ENCODE measurements at places on chromosomes 3 and 15. TPM values are rescaled to one million over a fixed set of nuclear protein-coding genes. Genes with fewer than 3 reads are reported as not detected.

Gene PCLAF
- not detected for total RNA-seq

- no peak for DNase-seq
These were observed 26.3 kb upstream of the EDEM1 start for GRCh38 chr3:5160940-5161858.

DNA sequence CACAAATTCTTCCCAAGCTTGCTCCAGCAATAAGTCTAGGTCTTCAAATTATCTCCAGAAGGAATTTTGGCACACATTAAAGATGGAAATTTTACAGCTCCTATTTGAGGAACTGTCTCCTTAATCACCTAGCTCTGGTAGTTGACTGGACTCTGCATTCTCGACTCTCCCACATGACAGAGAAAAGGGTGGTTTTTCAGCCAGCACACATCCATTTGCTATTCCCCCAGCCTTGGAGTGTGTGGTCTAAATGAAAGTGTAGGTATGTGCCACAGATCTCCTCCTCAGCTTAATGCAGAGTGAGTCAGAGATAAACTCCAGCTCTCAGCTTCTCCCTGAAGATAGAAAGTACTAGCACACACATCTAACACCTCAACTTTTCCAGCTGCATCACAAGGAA lies 62.2 kb upstream of the ALCAM start:
- no peak for DNase-seq

Gene CACNA2D3
- total RNA-seq, result 17.2 TPM

DNA sequence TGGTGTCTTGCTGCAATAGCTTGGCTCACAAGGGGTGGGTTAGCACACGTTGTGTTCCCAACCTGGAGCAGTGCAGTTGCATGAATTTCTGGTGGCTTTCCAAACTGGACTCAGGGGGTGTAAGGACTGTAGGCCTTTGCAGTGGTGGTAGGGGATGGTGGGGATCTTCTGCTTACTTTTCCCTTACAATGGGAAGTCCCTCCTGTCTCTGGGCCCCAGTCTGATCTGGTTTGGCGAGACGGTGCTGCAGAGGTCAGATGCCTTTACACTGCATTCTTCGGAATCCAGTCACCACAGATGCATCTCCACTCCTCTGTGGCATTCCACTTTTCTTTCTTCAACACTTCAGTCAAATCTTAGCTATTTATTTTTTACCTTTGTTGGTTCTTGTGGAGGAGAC lies 132.1 kb downstream of the DOCK3 start:
- no peak for DNase-seq

Gene CORO2B
- 6.0 TPM for total RNA-seq

- no peak for DNase-seq
These were observed 98.5 kb upstream of the PSMD6 start for GRCh38 chr3:64121750-64122311.

DNA sequence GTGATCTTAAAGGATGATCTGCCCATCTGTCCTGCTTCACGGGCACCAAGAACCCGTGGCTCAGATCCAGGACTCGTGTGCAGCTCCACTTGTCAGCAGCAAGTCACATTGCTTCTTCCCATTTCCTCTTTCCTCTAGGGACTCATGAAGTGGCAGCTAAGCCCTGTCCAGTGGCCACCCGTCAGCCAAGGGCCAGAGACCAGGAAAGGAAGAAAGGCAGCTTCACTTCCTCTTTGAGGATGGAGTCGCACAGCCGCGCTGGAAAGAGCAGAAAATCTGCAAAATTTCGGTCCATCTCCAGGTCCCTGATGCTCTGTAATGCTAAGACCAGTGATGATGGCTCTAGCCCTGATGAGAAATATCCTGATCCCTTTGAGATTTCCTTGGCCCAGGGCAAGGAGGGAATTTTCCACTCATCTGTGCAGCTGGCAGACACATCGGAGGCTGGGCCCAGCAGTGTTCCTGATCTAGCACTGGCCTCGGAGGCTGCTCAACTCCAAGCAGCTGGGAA lies 28.5 kb downstream of the IL16 start:
- peak; percentile 82 for DNase-seq

Gene GP9
- total RNA-seq, result not detected

DNA sequence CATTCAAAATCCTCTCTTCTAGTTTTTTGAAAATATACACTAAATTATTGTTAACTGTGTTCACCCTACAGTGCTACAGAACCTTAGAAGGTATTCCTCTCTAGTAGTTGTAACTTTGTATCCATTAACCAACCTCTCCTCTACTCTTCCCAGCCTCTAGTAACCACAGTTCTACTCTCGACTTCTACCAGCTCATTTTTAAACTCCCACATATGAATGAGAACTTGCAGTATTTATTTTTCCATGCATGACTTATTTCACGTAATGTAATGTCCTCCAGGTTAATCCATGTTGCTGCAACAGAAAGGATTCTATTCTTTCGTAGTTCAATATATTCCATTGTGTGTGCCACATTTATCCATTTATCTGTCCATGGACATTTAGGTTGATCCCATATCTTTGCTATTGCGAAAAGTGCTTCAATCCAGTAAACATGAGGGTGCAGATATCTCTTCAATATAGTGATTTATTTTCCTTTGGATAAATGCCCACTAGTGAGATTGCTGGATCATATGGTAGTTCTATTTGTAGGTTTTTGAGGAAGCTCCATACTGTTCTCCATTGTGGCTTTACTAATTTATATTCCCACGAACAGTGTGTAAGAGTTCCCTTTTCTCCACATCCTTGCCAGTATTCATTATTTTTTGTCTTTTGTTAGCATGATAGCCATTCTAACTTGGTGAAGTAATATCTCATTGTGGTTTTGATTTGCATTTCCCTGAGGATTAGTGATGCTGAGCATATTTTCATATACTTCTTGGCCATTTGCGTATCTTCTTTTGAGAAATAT lies 113.7 kb upstream of the SMAD3 start:
- no peak for DNase-seq

Gene GRM7
- not detected for total RNA-seq

- DNase-seq, result no peak
These were observed 213.9 kb downstream of the MTHFS start for GRCh38 chr15:79682851-79683288.

GRCh38 chr3:150286390-150287147 lies 121.5 kb upstream of the TSC22D2 start:
- DNase-seq, result no peak

DNA sequence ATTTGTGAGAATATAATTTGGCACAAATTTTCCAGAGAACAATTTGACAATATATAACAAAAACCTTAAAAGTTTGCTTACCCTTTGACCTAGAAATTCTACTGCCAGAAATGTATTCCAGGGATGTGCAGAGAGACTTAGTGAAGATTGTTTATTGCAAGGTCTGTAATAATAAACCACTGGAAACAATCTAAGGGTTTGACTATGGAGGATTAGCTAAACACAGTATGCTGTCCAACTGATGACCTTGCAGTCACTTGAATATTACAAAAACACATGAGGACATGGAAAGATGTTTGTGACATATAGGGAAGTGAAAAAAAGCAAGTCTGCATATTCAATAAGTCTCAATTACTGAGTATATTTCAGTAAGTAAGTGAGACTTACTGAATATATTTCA lies 48.1 kb upstream of the CDV3 start:
- no peak for DNase-seq

DNA sequence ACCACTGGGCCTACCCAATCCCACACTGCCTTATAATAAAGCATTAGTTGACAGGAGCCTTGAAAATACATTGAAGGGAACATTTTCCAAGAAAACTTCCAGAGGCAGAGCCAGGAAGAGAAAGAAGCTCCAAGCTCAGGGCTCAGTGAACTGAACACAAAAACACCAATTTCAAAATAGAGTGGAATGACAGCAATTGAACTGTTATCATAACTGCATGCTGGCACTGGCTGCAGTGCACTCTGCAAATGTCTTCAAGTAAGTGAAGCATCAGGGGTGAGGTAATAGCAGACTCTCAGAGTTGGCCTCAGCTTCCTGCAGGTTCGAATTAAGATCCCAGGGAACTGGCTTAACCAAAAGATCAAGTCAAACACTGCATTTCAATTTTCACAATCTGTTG lies 388.0 kb upstream of the WNT5A start:
- DNase-seq, result no peak

DNA sequence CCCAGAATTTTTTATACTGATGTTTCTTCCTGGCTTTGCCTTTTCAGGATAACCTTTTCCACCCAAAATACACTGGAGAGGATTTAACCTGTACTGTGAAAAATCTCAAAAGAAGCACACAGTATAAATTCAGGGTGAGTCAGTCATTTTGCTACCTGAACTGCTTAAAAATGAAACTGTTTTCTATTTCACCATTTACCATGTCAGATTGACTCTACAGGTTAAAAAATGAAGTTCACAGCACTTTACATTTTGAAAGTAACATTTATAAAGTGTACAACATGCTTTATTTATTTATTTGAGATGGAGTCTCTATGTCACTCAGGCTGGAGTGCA lies 115.2 kb downstream of the GHSR start:
- no peak for DNase-seq

GRCh38 chr3:160400030-160400701 lies 716 bp downstream of the SMC4 start:
- peak; percentile 65 for DNase-seq

DNA sequence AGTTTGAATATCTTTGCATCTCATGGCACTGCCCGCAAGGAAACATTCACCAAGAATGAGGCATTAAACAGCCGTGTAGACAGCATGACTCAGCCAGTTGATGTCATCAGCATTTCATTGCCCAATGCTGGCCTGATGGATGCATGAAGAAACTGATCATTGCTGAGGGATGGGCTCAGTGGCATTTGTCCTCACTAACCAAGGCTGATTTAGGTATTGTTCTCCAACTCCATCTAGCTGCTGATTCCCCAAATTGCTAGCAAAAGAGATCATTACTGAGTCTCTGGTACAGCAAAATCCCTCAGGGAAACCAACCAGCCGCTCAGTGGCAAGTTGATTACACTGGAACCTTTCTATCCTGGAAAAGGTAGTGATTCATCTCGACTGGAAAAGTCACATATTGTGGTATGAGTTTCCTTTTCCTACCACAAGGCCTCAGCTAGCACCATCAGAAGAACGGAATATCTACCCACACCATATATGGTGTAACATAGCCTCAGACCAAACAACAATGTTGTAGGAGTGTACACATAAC lies 186.5 kb upstream of the GAP43 start:
- no peak for DNase-seq

GRCh38 chr3:186980989-186981388 lies 50.7 kb downstream of the ST6GAL1 start:
- DNase-seq, result no peak

Gene SLC7A14
- not detected for total RNA-seq

DNA sequence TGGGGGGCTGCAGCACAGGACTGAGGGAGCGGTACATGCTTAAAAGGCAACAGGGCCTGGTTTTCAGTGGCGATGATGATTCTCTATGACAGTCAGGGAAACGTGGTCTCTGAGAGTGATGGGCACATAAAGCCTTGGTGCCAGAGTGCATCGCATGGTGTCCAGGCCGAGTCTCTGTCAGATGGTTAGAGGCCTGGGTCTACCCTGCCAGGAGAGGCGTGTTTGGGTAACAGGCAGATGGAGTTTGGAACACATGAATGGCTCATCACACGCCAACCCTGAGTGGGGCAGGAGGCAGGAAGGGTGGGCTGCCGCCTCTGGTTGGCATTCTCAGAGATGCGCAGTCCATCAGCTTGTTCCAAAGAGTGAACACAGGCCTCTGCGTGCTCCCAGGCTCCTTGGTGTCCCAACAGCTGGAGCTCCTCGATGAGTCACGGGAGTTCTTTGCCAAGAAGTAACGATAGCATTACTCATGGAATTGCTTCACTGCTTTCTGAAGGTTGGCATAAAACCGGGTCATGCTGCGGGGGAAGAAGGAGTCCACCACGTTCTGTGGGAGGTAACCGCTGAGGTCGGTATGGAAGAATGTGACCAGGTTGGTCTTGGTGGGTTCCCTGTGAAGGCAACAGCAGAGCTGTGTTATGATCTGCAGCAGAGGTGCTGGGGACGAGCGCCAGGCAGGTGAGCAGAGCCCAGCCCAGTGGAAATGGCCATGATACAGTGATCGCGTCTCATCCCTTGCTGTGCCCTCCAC lies 11.0 kb downstream of the STARD5 start:
- DNase-seq, result peak; percentile 93

Gene GAP43
- 0.47 TPM for total RNA-seq

Gene UBA7
- 11.3 TPM for total RNA-seq

DNA sequence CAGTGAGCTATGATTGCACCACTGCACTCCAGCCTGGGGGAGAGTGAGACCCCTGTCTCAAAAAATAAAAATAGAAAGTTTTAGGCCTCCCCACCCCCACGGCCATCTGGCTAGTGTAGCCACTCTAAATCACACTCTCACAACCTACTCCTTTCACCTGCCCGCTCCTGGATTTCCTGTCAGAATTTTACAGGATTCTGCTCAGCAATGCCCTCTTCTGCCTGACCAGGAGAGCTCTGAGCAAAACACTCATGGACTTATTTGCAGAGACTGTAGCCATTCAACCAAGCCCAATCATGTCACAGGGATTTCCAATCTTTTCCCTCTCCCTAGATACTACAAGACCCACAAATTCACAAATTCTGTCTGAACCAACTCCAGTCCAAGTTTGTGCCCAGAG lies 242.6 kb upstream of the TPRG1 start:
- DNase-seq, result no peak

- DNase-seq, result no peak
These were observed 244.9 kb upstream of the CBLB start for GRCh38 chr3:106113747-106114146.

DNA sequence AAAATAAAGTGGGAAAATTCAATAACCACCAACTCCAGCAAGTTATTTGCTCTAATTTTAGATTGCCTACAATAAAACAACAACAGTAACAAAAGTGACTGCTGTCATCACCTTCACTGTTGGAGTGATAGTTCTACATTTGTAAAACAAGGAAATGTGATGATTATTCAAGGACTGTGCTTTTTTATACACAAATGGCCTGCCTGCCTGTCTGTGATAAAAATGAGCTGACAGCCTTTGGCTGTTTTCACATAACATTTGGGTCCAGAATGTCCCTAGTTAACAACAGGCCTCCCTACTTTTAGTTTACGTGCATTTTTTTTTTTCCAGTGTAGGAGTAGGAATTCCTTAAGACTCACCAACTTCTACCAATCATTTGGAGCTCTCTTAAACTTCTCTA lies 768.8 kb downstream of the PDCD6IP start:
- no peak for DNase-seq

DNA sequence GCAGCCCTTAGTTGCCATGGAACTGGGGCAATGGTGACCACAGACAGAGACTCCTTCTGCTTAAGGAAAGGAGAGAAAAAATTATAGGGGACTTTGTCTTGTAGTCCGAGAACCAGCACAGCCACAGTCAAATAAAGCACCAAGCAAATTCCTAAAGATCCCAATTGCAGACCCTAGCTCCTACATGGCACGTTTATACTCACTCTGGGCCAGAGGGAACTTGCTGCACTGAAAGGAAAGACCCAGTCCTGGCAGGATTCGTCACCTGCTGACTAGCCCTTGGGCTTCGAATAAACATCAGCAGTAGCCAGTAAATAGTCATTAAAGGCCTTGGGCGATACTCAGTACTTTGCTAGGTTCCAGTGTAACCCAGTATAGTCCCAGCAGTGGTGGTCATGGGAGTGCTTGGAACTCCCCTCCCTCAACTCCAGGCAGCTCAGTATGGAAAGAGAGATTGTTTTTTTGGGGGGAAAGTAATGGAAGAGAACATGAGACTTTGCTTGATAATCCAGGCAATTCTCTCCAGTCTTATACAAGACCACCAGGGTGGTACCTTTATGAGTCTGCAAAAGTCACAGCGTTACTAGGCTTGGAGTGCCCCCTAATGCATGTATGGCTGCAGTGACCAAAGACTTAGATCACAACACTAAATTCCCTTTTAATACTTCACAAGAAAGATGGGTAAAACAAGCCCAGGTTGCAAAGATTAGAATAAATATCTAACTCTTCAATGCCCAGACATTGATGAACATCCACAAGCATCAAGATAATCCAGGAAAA lies 66.4 kb upstream of the AGTR1 start:
- DNase-seq, result no peak

Gene SLC30A4
- total RNA-seq, result 4.1 TPM

Gene ZNF501
- total RNA-seq, result 2.8 TPM
